ENCODE measurements at places on chromosomes 7 and 10.

- no peak for DNase-seq
Measured at GRCh38 chr7:150388709-150389531, 9.8 kb downstream of the ZNF775 start.

- no peak for DNase-seq
Measured at GRCh38 chr7:5225616-5226290, 35.7 kb downstream of the WIPI2 start.

DNA sequence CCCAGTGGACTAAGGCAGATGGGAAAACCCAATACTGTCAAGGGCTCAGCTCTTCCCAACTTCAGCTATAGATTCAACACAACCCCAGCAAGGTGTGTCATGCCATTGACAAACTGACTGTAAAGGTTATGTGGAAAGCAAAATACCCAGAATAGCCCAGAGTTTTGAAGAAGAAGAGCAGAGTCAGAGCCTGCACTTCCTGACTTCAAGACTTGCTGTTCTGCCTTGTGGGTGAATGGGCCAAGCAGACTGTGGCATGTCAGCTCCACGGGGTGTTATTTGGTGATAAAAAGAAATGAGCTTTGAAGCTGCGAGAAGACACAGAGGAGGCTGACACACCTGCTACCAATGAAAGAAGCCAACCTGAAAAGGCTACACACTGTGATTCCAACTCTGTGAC, 89.7 kb downstream of the NKX6-2 start:
- no peak for DNase-seq

- DNase-seq: no peak
Measured at GRCh38 chr7:76430211-76430610, 5.5 kb downstream of the ZP3 start.

GRCh38 chr10:48332166-48332870, 25.8 kb downstream of the MAPK8 start:
- no peak for DNase-seq

DNA sequence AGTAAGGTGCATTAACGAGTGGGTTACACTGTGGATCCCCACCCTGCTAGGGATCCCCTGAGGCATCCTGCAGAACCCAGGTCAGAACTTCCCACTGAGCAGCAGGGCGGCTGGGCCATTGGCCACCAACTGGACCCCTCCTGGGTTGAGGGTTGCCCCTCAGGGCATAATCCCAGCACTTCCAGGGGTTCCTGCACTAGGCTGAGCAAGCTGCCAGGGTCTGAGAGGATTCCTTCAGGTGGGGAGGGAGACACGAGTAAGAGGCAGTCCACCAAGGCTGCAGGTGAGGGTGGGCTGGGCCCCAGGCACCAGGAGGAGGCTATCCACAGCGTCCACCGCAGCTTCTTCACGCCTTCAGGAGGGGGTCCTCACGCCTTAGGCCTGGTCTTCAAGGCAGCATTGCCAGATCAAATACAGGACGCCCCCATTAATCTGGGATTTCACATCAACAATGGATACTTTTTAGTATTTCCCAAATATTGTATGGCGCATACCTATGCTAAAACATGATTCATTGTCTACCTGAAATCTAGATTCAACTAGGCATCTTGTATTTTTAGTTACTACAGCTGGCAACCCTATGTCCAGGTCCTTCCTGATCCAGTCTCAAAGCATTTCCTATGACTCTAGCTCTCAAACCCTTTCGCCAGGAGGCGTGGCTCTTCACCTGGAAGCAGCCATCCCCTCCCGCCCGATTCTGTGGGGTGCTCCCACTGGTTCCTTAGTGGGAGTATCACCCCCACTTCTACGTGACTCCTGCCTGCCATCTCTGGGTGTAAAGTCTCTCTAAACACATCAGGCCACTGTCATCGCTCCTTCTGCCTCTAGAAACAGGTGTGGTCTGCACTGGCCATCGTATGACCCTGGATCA, 4.1 kb downstream of the PRKAG2 start:
- DNase-seq: no peak

DNA sequence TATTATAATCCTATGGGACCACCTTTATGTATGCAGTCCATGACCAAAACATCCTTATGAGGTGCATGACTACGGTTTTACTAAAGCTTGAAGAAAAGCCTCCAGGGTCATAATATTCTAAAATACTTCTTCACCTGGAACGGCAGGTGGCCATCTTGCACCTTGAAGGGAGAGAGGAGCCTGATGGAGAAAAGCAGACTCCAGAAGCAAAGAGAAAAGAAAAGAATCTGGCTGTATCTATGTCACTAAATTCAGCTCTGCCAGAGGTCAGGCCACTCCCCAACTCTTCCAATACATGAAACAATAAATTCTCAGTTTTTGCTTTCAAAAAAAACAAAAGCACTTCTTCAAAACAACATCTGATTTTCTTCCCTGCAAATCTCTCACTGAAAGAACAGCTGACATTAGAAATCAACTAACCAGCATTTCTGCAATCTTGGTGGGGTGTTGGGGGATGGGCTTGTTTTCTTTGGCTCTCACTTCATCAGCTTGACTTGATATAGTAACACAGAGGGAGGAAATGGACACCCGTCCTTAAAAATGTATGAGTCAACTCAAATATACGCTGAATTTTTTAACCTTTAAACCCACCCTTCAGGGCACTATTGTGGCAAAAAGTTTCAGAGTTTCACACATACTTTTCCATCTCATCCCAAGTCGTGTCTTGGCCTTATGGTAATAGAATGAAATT, 21.7 kb downstream of the HIBADH start:
- DNase-seq: no peak

GRCh38 chr10:122541541-122542002, 19.0 kb upstream of the DMBT1 start:
- DNase-seq: no peak

- DNase-seq: no peak
Measured at GRCh38 chr7:36653008-36653662, 71.2 kb downstream of the AOAH start.

DNA sequence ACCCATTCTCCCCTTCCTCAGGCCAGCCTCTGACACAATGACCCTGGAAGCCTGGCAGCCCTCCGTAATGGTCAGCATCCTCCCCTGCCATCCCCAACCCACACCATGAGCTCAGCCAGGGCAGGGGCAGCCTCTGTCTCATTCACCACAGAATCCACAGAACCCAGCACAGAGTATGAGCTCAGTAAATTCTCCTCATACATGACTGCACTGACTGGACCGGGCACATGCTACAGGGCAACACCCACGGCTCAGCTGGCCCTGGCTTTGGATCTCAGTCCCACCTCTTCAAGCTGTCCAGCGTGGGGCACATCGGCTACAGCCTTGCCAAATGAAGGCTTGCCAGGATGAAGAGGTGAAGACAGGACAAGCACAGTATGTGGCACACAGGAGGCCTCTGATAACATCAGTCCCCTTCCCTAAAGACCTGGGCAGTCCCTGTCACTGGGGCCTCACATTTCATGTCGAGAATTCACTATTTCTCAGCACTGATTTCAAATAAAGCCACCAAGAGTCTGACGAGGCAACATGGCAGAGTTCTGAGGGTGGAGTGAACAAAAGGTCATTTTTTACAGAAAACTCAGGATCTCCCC, 7.9 kb downstream of the GPRIN2 start:
- no peak for DNase-seq

- DNase-seq: no peak
Measured at GRCh38 chr10:101157756-101158458, 26.8 kb downstream of the TLX1 start.

DNA sequence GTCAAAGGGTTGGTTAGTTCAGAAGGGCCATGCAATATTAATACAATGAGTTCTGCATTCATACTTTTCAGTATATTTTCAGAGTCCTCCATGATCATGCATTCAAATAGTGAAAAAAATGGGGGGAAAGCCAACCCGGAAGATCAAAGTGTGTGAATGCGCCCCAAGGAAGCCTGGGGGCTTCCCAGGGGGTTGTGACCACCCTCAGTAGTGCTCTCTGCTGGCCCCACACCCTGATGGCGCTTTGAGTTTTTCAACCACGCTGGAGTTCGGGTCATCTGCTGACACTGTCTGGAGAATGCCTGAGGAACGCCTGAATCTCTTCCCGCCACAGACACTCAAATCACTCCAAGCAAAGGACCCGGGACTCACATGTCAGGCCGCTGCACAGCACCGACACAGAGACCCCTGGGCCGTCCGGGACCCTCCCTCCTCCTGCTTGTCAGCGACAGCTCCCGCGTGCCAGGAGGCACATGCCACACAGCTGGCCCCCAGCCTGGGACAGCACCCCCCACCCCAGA, 1.0 kb downstream of the TNS3 start:
- DNase-seq: no peak

GRCh38 chr10:122981066-122981464, 864 bp downstream of the PSTK start:
- DNase-seq: no peak

DNA sequence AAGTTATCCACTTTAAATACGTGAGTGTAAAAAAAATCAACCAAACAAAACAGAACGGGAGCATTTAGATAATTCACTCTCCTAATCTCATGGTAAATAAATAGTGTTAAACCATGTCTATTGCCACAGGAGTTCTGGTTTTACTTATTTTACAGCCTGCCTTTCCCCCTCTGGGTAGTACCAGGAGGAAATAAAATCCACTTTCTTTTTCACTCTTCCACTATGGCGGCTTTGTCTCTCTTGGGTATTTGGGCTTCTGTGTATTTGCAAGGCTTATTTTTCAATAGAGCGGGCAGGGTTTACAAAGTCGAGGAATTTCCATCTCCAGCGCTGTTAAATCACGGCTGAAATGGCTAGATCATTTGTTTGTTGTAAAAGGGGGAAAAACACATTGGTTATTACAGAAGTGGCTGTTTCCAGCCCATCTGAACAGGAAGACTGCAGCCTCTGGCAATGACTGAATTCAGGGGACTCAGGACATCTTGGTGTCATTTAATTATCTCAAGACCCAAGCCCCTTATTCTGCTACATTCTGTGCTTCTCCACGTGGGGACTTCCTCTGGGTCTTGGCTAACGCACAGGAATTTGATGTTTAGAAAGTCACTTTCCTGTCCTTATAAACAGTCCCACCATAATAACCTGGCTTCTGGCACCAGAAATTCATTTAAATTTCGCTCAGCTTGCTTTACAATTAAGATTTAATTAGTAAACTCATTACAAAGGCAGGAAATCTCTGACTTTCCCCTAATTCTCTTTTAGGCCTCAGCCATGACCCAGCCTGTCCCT, 323.9 kb downstream of the GATA3 start:
- DNase-seq: no peak

DNA sequence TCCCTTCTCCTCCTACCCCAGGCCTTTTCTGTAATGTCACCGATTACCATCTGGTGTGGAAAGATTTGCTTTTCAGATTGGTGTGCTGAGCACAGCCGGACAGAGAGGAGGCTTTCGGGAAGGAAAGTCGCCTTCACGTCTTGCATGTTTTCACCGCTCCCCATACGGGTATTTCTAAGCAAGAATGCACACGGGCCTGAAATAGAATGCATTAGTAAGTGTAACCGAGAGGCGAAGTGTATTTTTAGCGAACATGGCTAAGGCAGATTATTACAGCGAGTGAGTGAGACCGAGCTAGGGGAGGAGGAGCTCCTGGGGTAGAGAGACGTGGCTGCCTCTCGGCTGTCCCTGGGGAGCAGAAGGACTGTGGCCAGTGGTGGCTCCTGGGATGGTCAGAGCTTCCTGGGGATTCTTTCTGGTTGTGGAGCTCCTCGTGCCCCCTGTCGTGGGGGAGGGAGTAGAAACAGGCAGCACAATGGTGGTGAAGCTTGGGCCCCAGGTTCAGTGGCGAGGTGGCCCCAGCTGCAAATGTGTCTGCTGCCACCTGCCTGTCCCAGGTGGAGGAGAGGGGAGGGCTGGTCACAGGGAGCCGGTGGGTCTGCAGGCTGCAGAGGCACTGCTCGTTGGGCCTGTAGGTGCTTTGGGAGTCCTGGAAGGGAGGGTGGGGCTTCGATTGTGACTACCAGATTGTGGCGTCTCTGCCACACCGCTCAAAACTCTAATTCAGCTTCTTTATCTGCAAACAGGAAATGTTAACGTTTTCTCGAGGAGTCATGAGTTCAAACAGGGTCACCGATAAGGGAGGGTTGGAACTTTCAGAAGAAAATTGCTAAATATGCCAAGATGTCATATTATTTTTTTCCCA, 135.8 kb downstream of the CAMK1D start:
- no peak for DNase-seq

DNA sequence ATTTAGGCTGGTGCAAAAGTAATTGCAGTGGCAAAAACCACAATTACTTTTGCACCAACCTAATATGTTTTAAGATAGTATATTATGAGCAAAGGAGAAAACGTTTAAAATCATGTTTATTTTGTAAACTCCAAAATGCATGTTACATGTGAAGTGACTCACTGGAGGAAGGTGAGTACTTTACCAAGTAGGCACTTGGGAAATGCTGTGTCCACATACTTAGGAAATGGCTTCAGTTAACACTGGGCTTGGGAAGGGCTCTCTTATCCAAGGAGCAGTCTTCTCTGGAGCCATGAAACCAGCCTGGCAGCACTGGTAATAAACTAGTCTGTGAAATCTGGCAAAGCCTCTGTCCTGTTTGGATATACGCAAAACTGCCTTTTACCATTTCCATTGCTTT, 4.4 kb downstream of the RPS24 start:
- no peak for DNase-seq

DNA sequence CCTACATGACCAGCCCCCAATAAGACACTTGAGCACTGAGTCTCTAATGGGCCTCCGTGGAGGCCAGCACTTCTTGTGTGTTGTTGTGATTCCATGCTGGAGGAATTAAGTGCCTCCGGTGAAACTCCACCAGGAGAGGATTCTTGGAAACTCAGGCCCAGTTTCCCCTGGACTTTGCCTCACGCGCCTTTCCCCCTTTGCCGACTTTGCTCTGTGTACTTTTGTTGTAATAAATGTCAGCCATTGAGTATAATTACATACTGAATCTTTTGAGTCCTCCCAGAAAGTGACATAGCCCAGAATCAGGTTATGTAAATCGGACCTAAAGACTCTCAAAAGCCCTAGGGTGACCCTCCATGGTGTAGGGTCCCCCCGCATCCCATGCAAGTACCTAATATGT, 82.4 kb downstream of the DLG5 start:
- no peak for DNase-seq

- no peak for DNase-seq
Measured at GRCh38 chr10:52571018-52571417, 201.6 kb downstream of the MBL2 start.

- no peak for DNase-seq
Measured at GRCh38 chr10:100983868-100984671, 3.2 kb downstream of the MRPL43 start.

DNA sequence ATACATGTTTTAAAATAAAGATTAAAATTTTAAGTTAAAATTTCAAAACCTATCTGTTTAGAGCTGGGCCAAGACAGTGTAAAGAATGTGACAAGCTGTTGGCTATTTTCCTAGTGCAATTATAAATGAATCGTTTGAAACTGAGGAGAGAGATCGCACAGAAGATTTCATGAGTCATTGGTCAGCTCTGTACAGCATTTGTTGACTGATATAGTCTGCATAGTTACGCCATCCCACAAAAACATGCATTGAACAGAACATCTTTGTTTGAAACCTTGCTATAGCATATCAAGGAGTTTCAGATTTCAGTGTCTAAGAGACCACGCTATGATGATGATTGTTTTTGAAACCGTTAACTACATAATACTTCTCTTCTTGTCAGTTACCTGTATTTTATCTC, 1.3 kb upstream of the C10orf67 start:
- DNase-seq: no peak

GRCh38 chr7:8629504-8629903, 196.1 kb downstream of the NXPH1 start:
- DNase-seq: no peak
